ENCODE measurements at places on chromosomes 12 and 14. TPM values are rescaled to one million over a fixed set of nuclear protein-coding genes. Genes with fewer than 3 reads are reported as not detected.

The KLHL33 gene
- total RNA-seq = not detected

The KRT82 gene
- not detected for total RNA-seq

The CCND2 gene
- total RNA-seq = 41.9 TPM

The ARHGEF40 gene
- 10.3 TPM for total RNA-seq

The TMTC3 gene
- 60.9 TPM for total RNA-seq

The GUCY2C gene
- not detected for total RNA-seq

DNA sequence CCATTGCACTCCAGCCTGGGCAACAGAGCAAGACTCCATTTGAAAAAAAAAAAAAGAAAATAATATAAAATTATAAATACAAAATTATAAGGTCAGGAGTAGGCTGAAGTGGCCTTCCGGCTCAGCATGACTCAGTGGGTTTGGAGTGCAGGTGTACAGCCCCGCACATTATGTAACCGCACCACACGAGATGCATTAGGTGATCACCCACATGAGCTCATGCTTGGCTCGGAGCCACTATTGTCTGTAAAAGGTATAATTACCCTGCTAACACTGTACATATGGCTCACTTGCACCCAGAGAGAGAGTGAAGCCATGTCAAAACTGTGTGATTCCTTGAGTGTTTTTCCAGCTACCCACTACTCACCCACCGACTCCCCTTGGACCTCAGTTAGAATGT is 557.0 kb downstream of the SLC6A15 start:
- no peak for DNase-seq

DNA sequence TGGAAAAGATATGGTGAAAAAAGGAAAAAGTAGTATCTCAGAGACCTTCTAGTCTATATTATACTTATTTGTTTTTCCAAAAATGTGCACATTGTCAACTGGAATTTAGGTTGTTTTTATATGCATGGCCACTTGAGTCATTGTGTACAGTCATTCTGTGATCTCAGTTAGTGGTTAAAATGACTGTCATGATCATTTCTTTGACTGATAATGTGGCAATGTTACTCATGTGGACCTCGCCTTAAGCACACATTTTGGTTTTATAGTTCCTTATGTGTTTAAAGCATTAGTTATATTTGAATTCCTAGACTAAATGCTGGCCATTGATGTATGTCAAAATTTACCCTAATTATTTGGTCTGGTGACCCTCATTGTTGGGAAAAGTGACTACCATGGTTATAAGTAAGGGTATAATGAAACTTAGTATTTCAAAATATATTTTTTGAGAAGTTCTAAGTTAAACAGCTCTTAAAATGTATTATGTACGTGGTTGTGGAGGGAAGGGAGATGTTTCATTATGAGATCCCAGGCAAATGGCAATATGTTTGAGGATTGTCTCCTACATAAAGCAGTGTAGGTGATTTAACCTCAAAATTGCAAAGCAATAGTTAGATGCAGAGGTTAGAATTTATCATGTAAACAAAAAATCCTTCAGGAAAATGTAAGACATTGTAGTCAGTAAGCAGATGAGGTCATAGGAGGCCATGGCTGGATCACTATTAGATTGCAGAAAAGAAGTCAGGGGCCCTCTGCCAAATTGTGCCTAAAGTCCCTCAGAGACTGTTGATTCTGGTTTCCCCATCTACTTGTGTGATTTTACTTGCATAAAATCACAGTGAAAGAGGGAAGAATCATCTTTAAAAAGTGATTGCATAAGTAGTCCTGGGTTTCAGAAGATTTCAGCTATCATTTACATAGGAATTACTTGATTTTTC is 17.5 kb downstream of the PNMA1 start:
- no peak for DNase-seq

- DNase-seq = no peak
Measured at GRCh38 chr14:77311217-77311616, 9.5 kb downstream of the POMT2 start.

DNA sequence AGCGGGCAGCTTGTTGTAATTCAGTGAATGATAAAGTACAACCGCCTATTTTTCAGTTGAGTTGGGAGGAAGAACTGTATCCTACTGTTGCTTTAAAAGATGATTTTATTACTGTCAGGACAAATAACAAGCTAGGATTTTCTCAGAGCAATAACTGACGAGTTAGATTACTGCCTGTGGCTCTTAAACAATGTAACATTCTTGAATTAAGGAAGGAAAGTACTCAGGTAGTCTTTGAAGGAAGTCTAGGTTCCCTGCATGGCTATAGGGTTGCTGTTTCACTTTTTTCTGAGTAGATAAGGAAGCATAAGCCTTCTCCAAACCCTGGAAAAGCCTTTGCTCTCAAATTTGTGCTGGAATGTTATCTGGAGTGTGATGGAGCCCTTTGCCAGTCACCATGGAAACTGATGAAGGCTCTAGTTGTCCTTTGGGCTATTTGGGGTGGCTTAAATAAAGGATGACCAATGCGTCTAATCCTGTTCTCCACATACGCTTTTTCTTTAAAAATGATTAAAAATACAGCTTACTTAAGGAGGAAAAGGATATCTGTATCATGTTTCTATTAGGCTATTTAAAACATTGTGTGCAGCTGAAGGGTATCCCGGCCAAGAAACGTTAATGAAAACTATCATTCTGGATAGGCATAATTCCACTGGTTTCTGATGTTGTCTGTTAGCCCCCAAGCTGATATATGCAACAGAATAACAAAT is 17.7 kb downstream of the NUBPL start:
- no peak for DNase-seq

GRCh38 chr12:91870872-91871707 is 274.6 kb downstream of the BTG1 start:
- DNase-seq = no peak

DNA sequence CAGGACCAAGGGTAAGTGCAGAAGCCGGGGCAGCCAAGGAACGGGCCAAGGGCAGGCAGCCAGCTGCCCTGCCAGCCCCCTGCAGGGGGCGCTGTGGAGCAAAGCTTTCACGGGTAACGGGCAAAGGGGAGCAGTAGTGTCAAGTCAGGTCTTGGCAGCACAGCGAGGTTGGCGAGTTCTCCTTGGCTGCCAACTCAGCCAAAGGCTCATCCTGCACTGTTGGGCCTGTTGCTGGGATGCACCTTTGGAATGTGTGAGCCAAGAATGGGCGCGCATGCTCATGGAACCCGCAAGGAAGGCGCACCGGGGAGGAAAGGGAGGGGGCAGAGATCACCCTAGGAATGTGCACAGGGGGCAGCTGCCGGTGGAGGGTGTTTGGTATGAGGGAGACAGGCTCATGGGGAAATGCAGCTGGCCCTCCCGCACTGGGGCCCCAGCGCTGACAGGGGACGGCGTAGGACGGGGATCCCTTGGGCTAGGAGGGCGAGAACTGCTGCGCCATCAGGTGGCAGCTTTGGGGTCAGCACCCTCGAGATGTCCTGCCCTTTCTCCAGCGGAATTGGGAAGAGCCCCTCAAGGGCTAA is 138.0 kb downstream of the ASCL4 start:
- DNase-seq = no peak

DNA sequence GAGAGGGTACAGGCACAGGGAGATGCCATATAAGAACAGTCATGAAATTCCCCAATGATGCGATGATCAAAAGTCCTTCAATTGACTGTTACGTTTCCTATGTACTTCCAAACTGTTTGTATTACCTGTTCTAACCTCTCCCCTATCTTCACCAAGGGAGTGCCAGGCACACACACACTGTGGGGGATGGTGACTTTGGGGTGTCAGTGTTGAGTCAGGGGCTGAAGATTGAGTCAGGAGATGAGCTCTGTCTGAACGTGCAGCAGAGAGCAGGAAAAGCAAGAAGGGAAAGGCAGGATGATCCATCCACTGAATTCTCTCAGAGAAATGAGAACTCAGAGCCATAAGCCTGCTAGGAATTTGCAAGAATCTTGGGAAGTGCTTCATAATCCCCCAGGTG is 153.4 kb downstream of the EFCAB11 start:
- no peak for DNase-seq

DNA sequence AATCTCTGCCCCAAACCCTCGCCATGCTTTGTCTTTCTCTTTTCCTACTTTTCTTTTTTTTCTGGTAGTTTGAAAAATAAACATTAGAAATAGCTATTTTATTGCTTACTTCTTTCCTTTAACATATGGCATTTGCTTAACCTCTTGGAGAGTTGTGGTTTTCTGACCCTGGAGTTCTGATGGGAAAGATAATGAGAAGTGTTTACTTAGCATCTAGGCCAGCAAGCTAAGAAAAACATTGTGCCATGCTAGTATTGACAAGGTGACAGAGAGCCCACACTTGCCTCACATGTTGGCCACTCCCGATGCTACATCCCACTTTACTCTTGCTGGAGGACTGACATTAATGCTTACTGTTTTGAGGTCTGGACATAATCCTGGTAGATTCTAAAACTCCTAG is 886.2 kb downstream of the DIO2 start:
- DNase-seq = no peak

GRCh38 chr12:82638324-82638723 is 48.4 kb upstream of the TMTC2 start:
- no peak for DNase-seq

GRCh38 chr12:47993491-47993890 is 10.8 kb downstream of the COL2A1 start:
- no peak for DNase-seq

GRCh38 chr12:14111230-14111865 is 129.9 kb upstream of the GRIN2B start:
- no peak for DNase-seq

- no peak for DNase-seq
Measured at GRCh38 chr12:11655842-11656241, 6.4 kb downstream of the ETV6 start.

GRCh38 chr12:130523208-130523607 is 185.5 kb downstream of the PIWIL1 start:
- no peak for DNase-seq

GRCh38 chr14:35252451-35252868 is 39.7 kb upstream of the PSMA6 start:
- DNase-seq = no peak

- no peak for DNase-seq
Measured at GRCh38 chr12:110933326-110933974, 13.1 kb upstream of the MYL2 start.

DNA sequence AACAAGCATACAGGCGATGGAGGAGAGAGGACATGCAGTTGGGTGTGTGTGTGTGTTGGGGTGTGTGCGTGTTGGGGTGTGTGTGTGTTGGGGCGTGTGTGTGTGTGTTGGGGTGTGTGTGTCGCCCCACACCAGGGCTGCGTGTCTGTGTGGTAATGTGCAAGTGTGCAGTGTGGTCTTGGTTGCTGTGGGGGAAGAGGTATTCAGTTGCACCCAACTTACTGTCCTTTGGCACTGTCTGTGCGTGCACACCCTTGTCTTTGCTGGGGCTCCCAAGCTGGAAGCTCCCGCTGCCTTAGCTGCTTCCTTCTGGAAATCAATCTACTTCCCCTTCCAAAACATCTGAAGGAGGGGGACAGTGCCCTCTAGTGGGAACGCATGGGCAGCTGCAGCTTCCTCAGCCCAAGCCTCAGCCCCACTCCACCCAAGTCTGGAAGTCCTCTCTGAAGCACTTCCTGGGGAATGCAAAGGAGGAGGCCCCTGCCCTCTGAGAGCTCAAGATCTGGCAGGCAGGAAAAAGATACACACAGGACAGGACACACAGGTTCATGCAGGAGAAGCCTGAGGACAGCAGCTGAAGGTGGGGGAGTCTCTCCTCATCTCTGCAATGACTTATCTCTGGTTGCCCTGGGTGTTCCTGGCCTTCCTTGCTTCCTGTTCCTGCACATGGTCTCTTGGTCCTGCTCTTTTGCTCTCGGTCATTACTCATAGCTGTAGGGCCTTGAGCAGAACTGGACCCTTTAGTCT is 13.1 kb downstream of the ASIC1 start:
- DNase-seq = no peak

- DNase-seq = no peak
Measured at GRCh38 chr14:95533822-95534221, 1.0 kb upstream of the GLRX5 start.

GRCh38 chr12:97250483-97250882 is 212.1 kb upstream of the RMST start:
- no peak for DNase-seq

DNA sequence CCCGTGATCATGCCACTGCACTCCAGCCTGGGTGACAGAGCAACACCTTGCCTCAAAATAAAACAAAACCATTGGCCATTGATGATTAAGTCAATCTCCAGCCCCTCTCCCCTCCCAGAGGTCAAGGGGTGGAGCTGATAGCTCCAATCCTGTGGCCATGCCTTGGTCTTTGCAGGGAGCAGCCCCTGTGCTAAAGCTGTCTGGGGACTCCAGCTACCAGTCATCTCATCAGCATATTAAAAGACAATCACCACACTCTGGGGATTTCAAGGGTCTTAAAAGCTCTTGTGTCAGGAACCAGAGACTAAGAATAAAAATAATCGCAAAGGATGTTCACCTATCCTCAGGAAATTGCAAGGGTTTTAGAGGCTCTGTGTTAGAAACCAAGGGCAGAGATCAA is 30.6 kb downstream of the HCAR2 start:
- no peak for DNase-seq
